HFFc6 (cell line): ENCODE measurements at places on chromosomes 7 and 10. TPM values are rescaled to one million over a fixed set of nuclear protein-coding genes. Genes with fewer than 3 reads are reported as not detected.

GRCh38 chr7:128215739-128216138 is 25.3 kb upstream of the LEP start:
- DNase-seq: peak; percentile 66

DNA sequence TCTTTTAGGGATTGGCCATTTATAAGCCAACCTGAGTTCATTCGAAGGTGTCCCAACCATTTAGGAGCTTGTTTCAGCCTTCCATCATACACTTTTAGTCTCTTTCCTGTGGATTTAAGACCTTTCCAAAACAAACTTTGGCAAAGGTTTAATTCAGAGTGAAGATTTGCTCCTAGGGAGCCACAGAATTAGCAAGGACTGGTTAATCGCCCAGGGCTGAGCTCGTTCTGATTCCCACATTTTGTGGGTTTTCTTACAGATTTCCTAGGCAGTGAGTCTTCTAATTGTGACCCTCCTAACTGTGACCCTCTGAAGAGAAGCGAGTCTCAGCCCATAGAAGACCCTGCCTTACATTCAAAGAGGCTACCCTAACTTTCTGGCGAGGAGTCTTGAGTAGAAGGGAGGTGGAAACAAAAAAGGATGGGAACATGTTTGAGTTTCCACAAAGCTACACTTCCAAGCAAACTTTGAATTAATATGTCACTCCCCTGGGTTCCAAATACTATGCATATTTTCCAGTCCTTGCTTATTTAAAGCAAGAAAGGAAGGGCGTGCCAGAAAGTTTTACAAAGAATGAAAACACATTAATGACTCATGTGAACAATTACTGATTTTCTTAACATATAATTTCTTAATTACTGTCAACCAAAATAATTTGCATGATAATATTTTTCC is 118.3 kb downstream of the ARID5B start:
- DNase-seq: peak; percentile 33

DNA sequence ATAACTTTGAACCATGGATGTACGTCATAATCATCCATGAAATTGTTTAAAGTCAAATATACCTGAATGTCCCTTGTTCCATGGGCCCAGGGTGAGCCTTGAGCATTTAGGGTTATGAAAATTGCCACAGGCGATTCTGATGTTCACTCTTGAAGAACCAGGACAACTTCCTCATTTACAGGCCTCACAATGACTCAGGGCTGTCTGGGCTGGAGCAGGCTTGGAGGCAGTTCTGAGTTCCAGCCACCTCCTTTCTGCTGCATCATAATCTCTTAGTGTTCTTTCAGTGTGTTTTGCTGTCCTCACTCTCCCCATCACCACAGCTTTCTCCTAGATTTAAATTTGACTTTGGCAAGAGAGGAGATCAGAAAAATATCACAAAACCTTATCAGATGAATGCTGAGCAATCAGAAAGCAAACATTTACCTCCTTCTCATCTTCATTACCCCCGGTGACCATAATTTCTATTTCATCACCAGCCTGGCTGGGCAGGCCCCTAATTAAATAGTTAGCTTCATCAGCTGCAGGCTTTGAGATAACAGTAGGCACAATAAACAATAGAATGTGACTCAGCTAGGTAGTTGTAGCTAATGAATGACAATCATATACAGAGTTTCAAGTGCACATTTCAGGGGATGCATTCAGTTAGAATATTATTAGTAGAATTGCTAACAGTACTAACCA is 571.0 kb downstream of the SH2D4B start:
- no peak for DNase-seq

CDK14 gene
- 23.0 to 30.7 TPM (median 28.0 TPM) in 3 replicates for total RNA-seq

DNA sequence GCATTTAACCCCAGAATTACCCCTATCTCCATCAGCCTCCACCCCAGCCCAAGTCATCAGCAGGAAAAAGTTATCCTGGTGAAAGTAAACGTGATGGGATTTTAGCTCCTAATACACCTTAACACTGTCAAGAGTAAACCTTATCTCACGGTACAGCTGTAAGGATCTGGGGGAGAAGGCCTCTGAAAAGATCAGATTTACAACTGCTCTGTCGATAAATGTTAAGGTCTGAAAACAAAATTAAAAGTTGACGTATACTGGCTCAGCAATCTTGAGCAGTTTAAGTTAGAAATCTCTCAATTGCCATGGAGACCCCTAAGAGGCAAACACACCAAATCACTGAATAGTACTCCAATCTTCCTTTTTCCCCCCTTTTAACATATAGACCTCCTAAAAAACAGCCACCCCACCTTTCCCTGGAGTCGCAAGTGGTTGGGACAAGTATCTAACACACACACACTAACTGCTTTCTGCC is 6.1 kb downstream of the SKAP2 start:
- no peak for DNase-seq

PRKAR2B gene
- 3.5 to 9.6 TPM (median 5.3 TPM) in 3 replicates for total RNA-seq

GRCh38 chr10:123577921-123578461 is 88.2 kb upstream of the GPR26 start:
- DNase-seq: no peak

HOGA1 gene
- total RNA-seq: 0.26 to 0.78 TPM (median 0.60 TPM) in 3 replicates

HOXA11 gene
- 37.1 to 42.1 TPM (median 37.4 TPM) in 3 replicates for total RNA-seq

DNA sequence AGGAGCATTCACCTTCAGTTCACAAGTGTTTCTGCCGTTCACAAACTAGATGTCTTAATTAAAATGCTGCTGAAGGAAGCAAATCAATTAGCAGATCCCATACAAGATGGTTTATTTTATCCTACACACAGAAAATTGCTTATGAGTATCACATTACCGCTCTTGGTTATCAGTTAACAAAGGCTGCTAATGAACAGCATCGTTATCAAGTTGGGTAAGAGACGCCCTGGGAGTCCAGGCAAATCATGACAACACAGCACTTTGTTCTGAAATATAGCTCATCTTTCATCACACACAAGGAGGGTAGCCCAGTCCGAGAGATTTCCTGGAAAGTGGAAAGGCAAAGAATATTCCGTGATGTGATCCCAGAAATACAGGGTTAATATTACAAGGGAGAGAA is 20.8 kb upstream of the FAM170B start:
- no peak for DNase-seq

- no peak for DNase-seq
Measured at GRCh38 chr10:49166484-49167400, 21.4 kb downstream of the TMEM273 start.

- no peak for DNase-seq
Measured at GRCh38 chr7:18808026-18808425, 309.4 kb downstream of the TWIST1 start.

FAM25C gene
- not detected in 3 replicates for total RNA-seq

- no peak for DNase-seq
Measured at GRCh38 chr7:155683098-155683497, 38.6 kb downstream of the RBM33 start.

DNA sequence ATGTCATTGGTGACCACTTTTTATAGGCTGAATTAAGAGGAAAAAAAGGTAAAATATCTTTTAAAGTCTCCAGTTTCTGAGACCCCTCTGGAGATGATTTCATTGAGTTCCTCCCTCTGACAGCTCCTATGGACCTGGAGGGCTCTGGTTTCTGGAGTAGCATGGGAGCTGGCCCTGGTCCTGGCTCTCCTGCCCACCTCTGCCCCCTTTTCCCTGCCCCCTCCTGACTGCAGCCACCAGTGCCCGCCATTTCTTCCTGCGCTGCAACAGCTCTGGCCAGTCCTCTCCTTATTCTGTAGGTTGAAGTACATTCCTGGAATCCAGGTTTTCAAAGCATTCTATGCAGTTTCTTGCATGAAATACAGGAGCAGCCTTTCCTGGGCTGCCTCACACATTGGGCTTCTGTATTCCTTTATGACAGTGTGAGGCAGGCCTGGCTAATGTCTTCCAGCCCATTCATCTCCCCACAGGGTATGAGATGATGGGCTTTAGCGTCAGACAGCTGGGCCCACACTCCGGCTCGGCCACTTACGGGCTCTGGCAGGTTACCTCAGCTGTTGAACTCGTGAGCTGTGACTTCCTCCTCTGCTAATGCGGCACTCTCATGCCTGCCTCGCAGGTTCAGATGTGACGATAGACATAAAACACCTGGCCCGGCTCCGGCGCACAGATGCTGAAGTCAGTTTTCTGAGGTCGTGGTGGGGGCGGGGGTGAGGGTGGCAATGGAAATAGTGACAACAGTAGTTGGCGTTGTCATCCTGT is 101.7 kb downstream of the MGMT start:
- DNase-seq: no peak

TDRD1 gene
- total RNA-seq: not detected in 3 replicates

DNA sequence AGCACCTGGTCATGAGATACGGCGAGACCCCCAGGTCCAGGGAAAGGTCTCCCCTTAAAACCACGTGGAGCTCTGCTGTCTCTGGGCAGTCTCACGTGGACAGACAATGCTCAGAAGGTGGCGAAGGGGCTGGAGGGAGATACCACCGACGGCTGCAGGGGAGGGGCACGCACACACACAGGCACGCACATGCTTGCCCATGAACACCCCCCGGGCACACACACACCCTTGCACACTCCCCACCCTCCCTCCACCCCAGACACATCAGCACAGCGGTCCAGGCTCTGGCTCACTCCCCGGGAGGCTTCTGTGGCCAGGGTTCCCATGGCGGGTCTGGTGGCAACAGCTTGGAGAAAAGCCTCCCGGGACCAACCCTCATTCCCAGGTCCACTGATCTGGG is 52.4 kb upstream of the TNRC18 start:
- DNase-seq: no peak

DNA sequence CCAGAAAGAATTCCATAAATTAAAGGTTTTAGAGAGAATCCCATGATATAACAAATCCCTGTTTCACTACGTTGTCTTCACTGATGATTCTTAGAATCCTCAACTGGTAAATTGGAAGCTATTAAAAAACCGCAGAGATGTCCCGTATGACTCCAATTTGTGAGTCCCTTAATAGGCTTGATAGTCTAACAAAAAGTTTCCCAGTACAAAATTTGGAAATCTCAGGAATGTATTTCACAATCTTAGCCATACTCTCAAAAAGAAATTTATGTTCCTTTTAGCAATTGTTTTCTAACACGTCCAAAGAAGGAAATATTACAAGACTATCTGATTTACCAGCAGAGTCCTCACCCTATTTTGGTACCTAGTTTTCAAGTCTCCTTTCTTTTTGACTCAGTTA is 2.5 kb downstream of the TES start:
- DNase-seq: peak; percentile 15

GRCh38 chr10:131874991-131875451 is 25.8 kb upstream of the PPP2R2D start:
- DNase-seq: peak; percentile 64

DNA sequence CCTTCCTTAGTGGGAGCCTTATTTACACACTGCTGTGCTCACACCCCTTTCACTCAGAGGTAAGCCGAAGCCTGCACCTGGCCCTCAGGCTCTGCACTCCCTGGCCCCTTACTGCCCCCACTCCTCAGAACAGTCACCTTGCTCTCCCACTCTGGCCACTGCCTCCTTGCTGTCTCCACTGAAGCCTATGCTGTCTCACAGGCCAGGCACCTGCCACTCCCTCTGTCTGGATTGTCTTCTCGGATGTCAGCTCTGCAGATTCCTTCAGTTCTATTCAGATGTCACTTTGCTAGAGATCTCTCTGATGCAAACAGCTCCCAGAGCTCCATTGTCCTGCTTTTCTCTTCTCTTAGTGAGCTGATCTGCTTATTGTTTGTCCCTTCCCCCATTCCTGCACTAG is 390.7 kb downstream of the DPP6 start:
- no peak for DNase-seq

- DNase-seq: peak; percentile 25
Measured at GRCh38 chr10:10785627-10786026, 232.0 kb upstream of the CELF2 start.

ZWINT gene
- total RNA-seq: 25.4 to 55.3 TPM (median 50.6 TPM) in 3 replicates

GRCh38 chr10:6119962-6120361 is 31.1 kb downstream of the RBM17 start:
- DNase-seq: no peak

- peak; percentile 38 for DNase-seq
Measured at GRCh38 chr10:43407148-43407575, 1.8 kb downstream of the HNRNPF start.

DNA sequence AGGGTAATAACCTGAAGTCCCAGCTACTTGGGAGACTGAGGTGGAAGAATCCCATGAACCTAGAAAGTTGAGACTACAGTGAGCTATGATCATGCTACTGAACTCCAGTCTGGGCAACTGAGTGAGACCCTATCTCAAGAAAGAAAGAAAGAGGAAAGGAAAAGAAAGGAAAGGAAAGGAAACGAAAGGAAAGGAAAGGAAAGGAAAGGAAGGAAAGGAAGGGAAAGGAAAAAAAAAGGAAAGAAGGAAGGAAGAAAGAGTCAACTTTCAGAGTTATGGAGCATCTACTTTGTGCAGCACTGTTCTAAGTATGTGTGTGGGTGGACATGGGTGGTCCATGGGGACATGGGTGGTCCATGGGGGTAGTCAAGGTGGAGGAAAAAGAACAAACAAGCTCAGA is 24.1 kb upstream of the R3HCC1L start:
- DNase-seq: no peak

GRCh38 chr7:1855725-1856160 is 185.7 kb downstream of the ELFN1 start:
- DNase-seq: no peak

DNA sequence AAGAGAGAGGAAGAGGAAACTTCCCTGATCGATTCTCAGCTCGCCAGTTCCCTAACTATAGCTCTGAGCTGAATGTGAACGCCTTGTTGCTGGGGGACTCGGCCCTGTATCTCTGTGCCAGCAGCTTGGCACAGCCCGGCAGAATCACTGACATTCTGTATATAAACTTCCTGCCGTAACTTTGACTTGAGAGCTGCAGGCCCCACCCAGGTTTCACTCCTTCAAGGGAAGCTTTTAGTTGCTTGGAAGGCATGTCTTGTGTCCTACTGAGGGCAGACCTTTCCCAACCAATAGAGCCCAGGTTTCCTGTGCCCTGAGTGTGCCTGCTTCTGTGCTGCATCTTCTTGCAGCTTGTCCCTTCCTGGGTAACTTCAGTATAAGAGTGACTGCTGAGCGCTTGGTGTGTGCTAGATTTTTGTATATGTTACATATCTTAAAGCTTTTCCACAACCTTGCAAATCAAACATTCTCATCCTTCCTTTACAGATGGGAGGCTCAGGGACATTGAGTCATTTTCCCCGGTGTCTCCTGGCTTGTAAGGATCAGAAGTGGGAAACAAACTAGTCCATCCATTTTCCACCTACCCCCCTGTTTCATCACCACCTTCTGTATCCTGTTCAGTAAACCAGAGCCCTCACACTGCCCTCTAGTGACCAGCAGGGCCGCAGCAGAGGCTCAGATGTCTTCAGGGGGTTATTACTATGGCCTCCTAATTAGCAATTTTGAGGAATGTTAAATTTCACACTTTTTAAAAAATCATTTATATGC is 225.2 kb upstream of the PRSS58 start:
- peak; percentile 36 for DNase-seq

GRCh38 chr7:35185908-35186731 is 67.8 kb downstream of the TBX20 start:
- no peak for DNase-seq

MYL7 gene
- total RNA-seq: 0.40 to 0.81 TPM in 2 of 3 replicates, not detected in the other

SUN3 gene
- 1.1 TPM in 1 of 2 replicates, not detected in the other for total RNA-seq

GRCh38 chr7:147477526-147477925 is 1113.0 kb upstream of the C7orf33 start:
- DNase-seq: no peak

DNA sequence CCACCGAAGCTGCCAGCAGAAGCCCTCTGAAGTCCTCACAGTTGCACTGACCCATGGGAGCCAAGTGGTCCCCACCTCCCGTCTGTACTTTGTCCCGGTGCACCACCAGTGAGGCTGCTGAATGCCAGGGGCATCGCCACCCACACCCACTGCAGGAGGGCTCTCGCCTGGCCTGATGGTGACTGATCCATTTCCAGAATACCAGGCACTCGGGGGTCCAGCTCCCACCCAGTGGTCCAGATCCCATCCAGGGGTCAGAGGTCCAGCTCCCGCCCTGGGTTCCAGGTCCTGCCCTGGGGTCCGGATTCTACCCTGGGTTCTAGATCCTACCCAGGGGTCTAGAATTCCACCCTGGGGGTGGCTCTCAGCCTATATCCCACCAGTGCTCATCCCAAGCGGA is 9.1 kb upstream of the JAKMIP3 start:
- no peak for DNase-seq
